ENCODE measurements at places on chromosomes 12 and 14.

GRCh38 chr12:47903927-47904712, 674 bp downstream of the VDR start:
- peak overlapping the region; percentile 76 for H3K4me3 ChIP-seq
- no peaks in the 10 kb centered on the region for H3K27me3 ChIP-seq
- H3K36me3 ChIP-seq, result no peaks in the 10 kb centered on the region
- peak; percentile 52 for DNase-seq
- H3K4me1 ChIP-seq, result peaks cover 53% of the 10 kb centered on the region

- no peaks in the 10 kb centered on the region for H3K4me1 ChIP-seq
- no peaks in the 10 kb centered on the region for H3K36me3 ChIP-seq
- peaks cover 2% of the 10 kb centered on the region for H3K27me3 ChIP-seq
- H3K27ac ChIP-seq, result no peak overlapping the region
- no peak for DNase-seq
- no peak overlapping the region for H3K4me3 ChIP-seq
These were observed 192.3 kb downstream of the BCAT1 start for GRCh38 chr12:24756479-24757024.

GRCh38 chr12:131140697-131141096, 187.0 kb downstream of the ADGRD1 start:
- no peak overlapping the region for H3K27ac ChIP-seq
- no peak for DNase-seq
- H3K4me1 ChIP-seq, result no peaks in the 10 kb centered on the region

- no peaks in the 10 kb centered on the region for H3K27me3 ChIP-seq
- peaks cover 22% of the 10 kb centered on the region for H3K4me1 ChIP-seq
- DNase-seq, result peak; percentile 96
- peak within 1 kb of the TSS; percentile 73 for H3K4me3 ChIP-seq
These were observed at the start of gene PGAM5 for GRCh38 chr12:132710405-132711079. Gene PGAM5, plus strand, starts transcription at chr12:132710842. Its CDS starts 35 bp downstream, at chr12:132710877.

GRCh38 chr12:123488539-123489230, 30.7 kb downstream of the SNRNP35 start:
- H3K27ac ChIP-seq, result no peak overlapping the region
- DNase-seq, result no peak
- no peaks in the 10 kb centered on the region for H3K36me3 ChIP-seq
- H3K27me3 ChIP-seq, result no peaks in the 10 kb centered on the region
- H3K4me3 ChIP-seq, result no peak overlapping the region

- H3K27ac ChIP-seq, result no peak overlapping the region
- no peaks in the 10 kb centered on the region for H3K27me3 ChIP-seq
- peaks cover 28% of the 10 kb centered on the region for H3K4me1 ChIP-seq
- no peak for DNase-seq
- H3K36me3 ChIP-seq, result no peaks in the 10 kb centered on the region
These were observed 1.2 kb downstream of the ATP6V0A2 start for GRCh38 chr12:123713398-123713797.

DNA sequence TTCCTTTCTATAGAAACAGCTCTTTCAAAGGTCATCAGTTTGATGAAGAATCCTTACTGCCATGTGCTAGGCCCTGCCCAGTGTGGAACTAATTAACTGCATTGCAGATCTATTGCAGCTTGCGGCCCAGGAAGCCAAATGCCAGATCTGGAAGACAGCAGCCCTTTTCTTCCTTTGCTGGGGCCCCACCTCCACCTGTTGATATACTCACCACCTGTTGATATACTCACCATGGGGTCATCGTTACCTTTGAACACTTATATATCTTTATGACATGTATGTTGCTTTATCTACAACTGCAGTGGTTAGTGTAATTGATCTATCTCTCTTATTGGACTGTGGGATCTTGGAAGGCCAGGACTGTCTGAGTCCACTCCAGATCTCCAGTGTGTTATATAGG, 292.5 kb downstream of the ATP23 start:
- H3K27ac ChIP-seq, result no peak overlapping the region
- H3K27me3 ChIP-seq, result peaks cover 2% of the 10 kb centered on the region
- no peak for DNase-seq
- H3K4me3 ChIP-seq, result no peak overlapping the region
- H3K36me3 ChIP-seq, result no peaks in the 10 kb centered on the region

GRCh38 chr12:123071857-123072256, 79.0 kb downstream of the PITPNM2 start:
- H3K27ac ChIP-seq, result no peak overlapping the region
- no peaks in the 10 kb centered on the region for H3K27me3 ChIP-seq
- H3K36me3 ChIP-seq, result no peaks in the 10 kb centered on the region
- no peak for DNase-seq
- no peak overlapping the region for H3K4me3 ChIP-seq

- no peaks in the 10 kb centered on the region for H3K27me3 ChIP-seq
- no peak overlapping the region for H3K27ac ChIP-seq
- no peaks in the 10 kb centered on the region for H3K36me3 ChIP-seq
- H3K4me1 ChIP-seq, result no peaks in the 10 kb centered on the region
- H3K4me3 ChIP-seq, result no peak overlapping the region
- DNase-seq, result no peak
These were observed 659.7 kb upstream of the TMEM132C start for GRCh38 chr12:127607146-127607725.

- no peaks in the 10 kb centered on the region for H3K27me3 ChIP-seq
- DNase-seq, result no peak
- no peaks in the 10 kb centered on the region for H3K36me3 ChIP-seq
- no peak overlapping the region for H3K27ac ChIP-seq
- no peaks in the 10 kb centered on the region for H3K4me1 ChIP-seq
- no peak overlapping the region for H3K4me3 ChIP-seq
These were observed 34.4 kb upstream of the DLK1 start for GRCh38 chr14:100692256-100692655.

DNA sequence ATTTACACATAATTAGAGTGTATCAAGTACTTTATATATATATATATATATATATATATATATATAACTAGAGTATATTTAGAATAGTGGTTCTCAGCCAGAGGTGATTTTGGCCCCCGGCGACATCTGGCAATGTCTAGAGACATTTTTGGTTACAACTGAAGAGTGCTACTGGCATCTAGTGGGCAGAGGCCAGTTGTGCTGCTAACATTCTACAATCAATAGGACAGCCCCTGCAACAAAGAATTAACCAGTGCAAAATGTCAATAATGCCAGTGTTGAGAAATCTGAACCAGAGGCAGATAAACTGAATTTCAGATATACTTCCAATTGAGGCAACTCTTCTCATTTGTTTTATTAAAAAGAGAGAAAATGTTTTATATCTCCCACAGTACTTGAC, 8.9 kb downstream of the GTF2A1 start:
- H3K27me3 ChIP-seq, result no peaks in the 10 kb centered on the region
- peak; percentile 26 for DNase-seq
- no peak overlapping the region for H3K27ac ChIP-seq
- H3K4me1 ChIP-seq, result peaks cover 12% of the 10 kb centered on the region

GRCh38 chr14:64914237-64915028, at the start of gene CHURC1:
Gene CHURC1, plus strand, starts transcription at chr14:64914455. Its CDS starts 41 bp downstream, at chr14:64914496.
- H3K27ac ChIP-seq, result peak within 1 kb of the TSS; percentile 99
- peaks cover 43% of the 10 kb centered on the region for H3K4me1 ChIP-seq
- peaks cover 4% of the 10 kb centered on the region for H3K36me3 ChIP-seq
- DNase-seq, result peak; percentile 97

DNA sequence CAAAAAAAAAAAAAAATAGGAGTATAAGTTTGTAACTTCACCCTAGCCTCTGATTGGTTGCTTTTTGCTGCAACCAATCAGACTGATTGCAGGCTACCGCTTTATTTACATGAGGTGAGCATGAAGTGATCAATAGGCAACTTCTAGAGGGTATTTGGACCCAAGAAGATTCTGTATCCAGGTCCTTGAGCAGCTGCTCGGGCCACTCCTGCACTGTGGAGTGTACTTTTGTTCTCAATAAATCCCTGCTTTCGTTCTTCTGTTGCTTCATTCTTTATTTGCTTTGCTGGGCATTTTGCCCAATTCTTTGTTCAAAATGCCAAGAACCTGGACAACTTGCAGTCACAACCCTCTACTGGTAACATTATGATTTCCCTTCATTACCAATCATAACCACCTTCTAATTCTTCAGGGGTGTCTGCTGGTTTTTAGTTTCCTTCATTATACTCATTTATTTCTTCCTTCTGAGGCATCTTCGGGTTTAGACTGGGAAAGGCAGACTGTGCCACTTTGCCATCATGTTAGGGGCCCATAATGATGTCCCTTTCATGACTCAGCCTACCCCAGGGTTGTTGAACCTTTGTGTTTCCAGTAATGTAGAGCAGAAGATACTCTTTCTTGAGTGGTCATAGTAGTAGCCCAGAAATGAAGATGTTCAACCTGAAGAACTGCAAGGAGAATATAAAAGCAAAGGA, 43.4 kb upstream of the LIMA1 start:
- no peak overlapping the region for H3K4me3 ChIP-seq
- DNase-seq, result no peak
- H3K36me3 ChIP-seq, result no peaks in the 10 kb centered on the region
- H3K4me1 ChIP-seq, result no peaks in the 10 kb centered on the region

- no peaks in the 10 kb centered on the region for H3K4me1 ChIP-seq
- DNase-seq, result no peak
- H3K27me3 ChIP-seq, result no peaks in the 10 kb centered on the region
- H3K36me3 ChIP-seq, result no peaks in the 10 kb centered on the region
These were observed 170.7 kb upstream of the SFSWAP start for GRCh38 chr12:131540138-131540623.

- DNase-seq, result no peak
- no peak overlapping the region for H3K4me3 ChIP-seq
- H3K27me3 ChIP-seq, result no peaks in the 10 kb centered on the region
These were observed 13.4 kb downstream of the ALDH2 start for GRCh38 chr12:111780166-111780565.

Data from CD4-positive, CD25-positive, alpha-beta regulatory T cell (primary cell).